M059J (cell line): ENCODE measurements at places on chromosomes 1 and 21.

- DNase-seq: no peak
These were observed 3934.3 kb downstream of the SRGAP2C start for GRCh38 chr1:125119024-125119441.

DNA sequence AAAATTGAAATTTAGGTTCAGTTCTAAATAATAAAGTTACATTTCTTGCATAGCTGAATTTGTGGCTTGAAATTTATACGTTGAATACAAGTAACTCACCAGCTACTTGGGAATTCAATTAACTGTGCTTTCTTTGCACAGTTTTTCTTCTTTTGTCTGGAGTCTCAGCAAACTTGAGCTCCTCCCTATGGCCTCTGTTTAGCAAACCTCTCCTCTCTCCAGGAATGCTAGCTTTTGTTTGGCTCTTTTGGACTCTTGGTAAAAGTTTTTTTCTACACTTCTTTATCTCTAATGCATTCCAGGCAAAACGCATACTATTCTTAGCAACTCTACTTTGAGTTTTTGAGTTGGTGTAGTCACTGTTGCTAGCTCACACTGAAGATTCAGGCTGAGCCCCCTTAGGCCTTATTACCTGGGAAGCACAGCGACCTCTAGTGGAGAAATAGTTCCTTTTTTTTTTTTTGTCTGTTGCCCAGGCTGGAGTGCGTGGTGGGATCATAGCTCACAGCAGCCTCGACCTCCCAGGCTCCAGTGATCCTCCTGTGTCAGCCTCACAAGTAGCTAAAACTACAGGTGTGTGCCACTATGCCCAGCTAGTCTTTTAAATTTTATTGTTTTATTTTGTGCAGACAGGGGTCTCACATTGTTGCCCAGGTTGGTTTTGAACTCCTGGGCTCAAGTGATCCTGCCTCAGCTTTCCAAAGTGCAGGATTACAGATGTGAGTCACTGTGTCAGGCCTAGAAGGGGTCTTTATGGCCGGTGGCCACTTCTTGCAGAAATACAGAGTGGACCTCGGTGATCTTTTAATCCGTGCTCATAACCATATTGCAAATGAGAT lies 61.7 kb downstream of the CASQ2 start:
- DNase-seq: peak; percentile 53

- no peak for DNase-seq
These were observed 5.5 kb downstream of the GSTM4 start for GRCh38 chr1:109661391-109661790.

GRCh38 chr1:95073446-95073845 lies 695 bp upstream of the ALG14 start:
- DNase-seq: no peak

DNA sequence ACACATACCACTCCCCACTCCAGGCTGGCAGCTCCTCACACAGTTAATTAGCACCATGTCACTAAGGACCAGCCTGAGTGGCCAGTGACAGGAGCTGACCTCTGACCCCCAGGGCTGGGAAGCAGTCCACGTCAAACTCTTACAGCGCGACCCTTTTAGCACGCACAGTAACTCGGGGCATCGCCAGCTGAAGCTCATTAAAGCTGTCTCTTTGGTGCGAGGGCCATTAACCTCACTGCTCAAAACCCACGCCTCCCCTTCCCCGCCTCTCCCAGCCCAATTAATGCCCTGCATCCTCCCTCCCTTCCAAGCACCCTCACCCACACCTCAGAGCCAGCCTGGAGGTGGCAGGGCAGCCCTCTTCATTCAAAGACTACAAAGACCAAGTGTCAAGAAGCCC lies 31.7 kb downstream of the DMAP1 start:
- no peak for DNase-seq

DNA sequence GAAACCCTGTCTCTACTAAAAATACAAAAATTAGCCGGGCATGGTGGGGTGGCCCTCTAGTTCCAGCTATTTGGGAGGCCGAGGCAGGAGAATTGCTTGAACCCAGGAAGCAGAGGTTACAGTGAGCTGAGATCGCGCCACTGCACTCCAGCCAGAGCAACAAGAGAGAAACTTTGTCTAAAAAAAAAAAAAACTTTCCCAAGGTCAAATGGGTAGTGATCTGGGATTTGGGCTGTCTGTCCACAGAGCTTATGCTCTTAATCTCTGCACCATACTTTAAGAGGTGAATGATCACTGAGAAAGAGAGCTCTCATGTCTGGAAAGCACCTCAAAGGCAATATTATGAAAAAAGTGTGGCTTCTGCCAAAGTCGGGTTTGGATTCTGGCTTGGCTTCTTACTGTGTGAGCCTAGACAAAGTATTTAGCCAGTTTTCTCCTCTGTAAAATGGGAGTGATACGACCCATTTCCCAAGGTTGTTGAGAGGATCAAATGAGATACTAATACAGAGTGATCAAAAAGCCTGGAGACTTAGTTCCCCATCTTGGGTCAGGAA lies 34.4 kb downstream of the ATP2B4 start:
- DNase-seq: no peak

GRCh38 chr1:89743788-89744187 lies 77.0 kb upstream of the LRRC8D start:
- DNase-seq: no peak
